ENCODE measurements at places on chromosomes 4 and X.
A peak's percentile ranks its signal among the peaks of the same experiment; 100 is the strongest.

DNA sequence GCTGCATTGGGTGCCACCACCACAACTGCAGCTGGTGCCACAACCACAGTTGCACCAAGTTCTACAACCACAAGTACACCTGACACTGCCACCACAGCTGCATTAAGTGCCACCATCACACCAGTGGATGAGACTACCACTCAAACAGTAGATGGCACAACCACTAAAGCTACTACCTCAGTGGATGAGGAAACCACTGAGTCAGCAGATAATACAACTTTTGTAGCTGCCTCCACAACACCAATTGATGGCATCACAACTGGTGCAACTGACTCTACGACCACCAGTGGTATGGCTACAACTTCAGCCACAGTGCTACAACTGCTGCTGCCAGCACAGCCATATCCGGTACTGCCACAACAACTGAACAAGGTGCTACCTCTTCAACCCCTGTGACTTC is 35.1 kb upstream of the CABS1 start:
- DNase-seq: no peak

GRCh38 chr4:140744421-140744820 is 11.8 kb downstream of the TBC1D9 start:
- no peak for DNase-seq

- DNase-seq: no peak
Measured at GRCh38 chr4:160143574-160143973, 1040.7 kb downstream of the RAPGEF2 start.

- peak; percentile 54 for DNase-seq
Measured at GRCh38 chr4:26529479-26529878, 39.2 kb upstream of the CCKAR start.

DNA sequence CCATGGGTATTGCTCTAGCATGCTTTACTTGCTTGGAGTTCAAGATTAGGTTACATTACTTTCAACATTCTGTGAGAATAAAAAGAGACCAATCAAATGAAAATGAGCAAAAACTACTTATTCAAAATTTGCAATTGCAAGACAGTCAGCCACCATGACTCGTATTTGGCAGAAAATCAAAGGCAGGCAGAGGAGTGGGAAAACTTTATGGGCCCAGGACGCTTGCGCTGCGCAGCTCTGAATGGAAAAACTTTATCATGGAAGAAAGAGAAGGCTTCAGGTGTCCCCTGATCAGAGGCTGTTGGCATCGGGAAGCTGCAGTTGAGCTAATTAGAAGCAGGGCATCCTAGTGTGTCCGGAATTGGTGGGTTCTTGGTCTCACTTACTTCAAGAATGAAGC is 250.6 kb downstream of the USP46 start:
- peak; percentile 28 for DNase-seq

- no peak for DNase-seq
Measured at GRCh38 chr4:145816091-145816490, 122.5 kb downstream of the ZNF827 start.

- DNase-seq: no peak
Measured at GRCh38 chrX:150966235-150966634, 16.9 kb upstream of the HMGB3 start.

GRCh38 chr4:80852061-80852460 is 178.4 kb upstream of the BMP3 start:
- no peak for DNase-seq
